ENCODE measurements at places on chromosomes 5 and 9. TPM values are rescaled to one million over a fixed set of nuclear protein-coding genes. Genes with fewer than 3 reads are reported as not detected.

LRRC14B gene
- total RNA-seq: not detected

FOXD4 gene
- 0.05 TPM for total RNA-seq

KIF12 gene
- total RNA-seq: 0.12 TPM

ADCY2 gene
- not detected for total RNA-seq

BTNL9 gene
- not detected for total RNA-seq

FGFR4 gene
- 0.62 TPM for total RNA-seq

STXBP1 gene
- 15.0 TPM for total RNA-seq

ROPN1L gene
- total RNA-seq: 3.0 TPM

NUDT12 gene
- 4.5 TPM for total RNA-seq

TERT gene
- 0.62 TPM for total RNA-seq

TMEM174 gene
- not detected for total RNA-seq

RLN1 gene
- total RNA-seq: not detected

ITGA1 gene
- total RNA-seq: 36.6 TPM

MEGF10 gene
- 0.71 TPM for total RNA-seq

KIF20A gene
- total RNA-seq: 133 TPM

DMRTA1 gene
- 3.1 TPM for total RNA-seq

APBA1 gene
- total RNA-seq: 0.69 TPM

NUTM2G gene
- total RNA-seq: not detected

IFNK gene
- not detected for total RNA-seq

CARTPT gene
- total RNA-seq: not detected

FOXD4L6 gene
- total RNA-seq: not detected

FUT7 gene
- not detected for total RNA-seq

PCDH12 gene
- total RNA-seq: not detected

MARCOL gene
- total RNA-seq: not detected

AGXT2 gene
- total RNA-seq: 0.07 TPM

PCDHA8 gene
- total RNA-seq: not detected

PPIC gene
- total RNA-seq: 139 TPM

GZMA gene
- total RNA-seq: not detected

DBH gene
- total RNA-seq: not detected
